Cerebellar nuclear complex (tissue), 1 donor: ENCODE measurements at places on chromosomes 11 and 22.
A peak's percentile ranks its signal among the peaks of the same experiment; 100 is the strongest.

GRCh38 chr22:31912407-31912743, 32.0 kb upstream of the YWHAH start:
- no peak for DNase-seq

- no peak for DNase-seq
Measured at GRCh38 chr11:78217650-78218541, 29.2 kb downstream of the USP35 start.

DNA sequence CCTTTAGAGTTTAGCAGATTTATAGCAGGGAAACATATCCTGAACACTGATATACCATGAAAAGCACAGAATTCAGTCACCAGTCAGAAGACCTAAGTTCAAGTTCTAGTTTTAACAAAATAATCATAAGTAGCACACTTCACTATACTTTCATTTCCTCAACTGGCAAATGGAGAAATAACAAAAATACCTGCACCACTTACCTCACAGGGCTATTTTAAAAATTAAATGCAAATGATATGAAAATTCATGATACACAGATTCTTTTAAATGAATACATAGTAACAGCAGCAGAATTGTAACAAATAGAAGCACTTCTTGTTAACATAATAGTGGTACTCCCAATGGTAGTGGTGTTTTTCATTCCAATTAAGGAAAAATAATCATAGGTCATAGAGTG, 139.0 kb downstream of the FCHSD2 start:
- DNase-seq: no peak

DNA sequence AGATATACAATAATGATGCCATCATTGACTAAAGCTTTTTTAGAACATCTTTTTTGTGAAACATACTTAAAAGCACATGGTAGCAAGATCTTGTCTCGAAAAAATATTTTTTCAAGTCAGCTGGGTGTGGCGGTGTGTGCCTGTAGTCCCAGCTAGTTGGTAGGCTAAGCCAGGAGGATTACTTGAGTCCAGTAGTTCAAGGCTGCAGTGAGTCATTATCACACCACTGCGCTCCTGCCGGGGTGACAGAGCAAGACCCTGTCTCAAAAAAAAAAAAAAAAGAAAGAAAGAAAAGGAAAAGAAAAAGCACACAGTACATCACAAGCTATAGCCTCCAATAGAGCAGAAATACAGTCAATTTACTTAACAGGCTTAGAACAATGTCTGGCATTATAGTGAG, 37.0 kb downstream of the ENTHD1 start:
- no peak for DNase-seq

- peak; percentile 38 for DNase-seq
Measured at GRCh38 chr11:33829430-33830141, 55.3 kb upstream of the FBXO3 start.

DNA sequence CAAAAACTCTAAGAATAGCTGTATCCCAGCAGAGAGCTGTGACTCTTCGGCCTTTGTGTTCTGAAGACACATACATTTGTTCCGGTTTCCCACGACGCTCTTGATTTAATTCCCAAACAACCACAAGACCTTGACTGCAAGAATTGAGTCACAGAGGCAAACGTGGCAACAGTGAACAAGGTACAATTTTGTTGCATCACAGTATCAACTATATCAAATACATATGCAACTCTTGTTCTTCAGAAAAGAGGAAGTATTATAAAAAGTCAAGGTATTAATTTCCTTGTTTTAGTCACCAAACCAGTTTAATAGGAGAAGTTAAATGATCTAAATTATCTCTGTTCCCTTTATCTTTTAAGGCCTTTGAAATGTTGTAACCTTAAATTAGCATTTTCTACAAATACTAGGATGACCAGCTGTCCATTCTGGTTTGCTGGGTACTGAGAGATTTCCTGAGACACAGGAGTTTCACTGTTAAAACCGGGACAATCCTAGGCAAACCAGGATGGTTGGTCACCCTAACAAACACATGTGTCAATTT, 11.1 kb downstream of the HPS5 start:
- DNase-seq: no peak

GRCh38 chr11:74620531-74620930, 28.1 kb downstream of the POLD3 start:
- no peak for DNase-seq

DNA sequence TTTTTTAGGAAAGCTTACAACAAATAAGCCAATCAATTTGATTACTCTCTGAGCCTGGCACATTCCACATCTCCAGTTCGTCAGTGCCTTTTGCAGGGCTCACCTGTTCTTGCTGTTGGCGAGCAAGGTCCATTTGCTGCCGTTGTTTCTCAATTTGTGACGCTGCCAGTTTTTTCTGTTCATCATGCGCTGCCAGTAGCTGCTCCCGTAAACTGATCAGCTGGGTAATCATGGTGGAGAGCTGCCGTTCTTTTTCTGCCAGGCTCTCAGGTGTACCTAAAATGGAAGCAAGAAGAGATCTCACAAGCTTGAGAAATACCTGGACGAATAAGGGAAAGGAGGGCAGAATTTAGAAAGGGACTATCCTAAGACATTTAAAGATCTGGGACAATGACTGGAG, 169.7 kb downstream of the SOX6 start:
- no peak for DNase-seq

DNA sequence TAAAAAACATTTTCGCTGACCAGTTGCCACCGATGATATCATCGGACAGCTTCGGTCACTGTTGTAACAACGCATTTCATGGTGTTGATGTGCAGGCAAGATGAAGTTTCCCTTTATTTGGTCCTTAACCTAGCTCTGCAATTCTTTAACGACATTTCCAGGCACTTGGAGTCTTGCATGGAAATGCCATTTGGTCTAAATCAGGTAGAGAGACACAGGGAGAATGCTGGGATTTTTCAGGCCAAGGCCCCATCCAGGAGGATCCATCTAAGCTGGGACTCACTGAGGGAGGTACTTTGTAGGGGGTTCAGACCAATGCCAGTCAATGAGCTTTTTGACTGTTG, 121.5 kb upstream of the RCN1 start:
- DNase-seq: no peak

- DNase-seq: no peak
Measured at GRCh38 chr11:122697636-122698167, 42.2 kb downstream of the UBASH3B start.

- DNase-seq: no peak
Measured at GRCh38 chr11:134438542-134439537, 26.8 kb upstream of the B3GAT1 start.

DNA sequence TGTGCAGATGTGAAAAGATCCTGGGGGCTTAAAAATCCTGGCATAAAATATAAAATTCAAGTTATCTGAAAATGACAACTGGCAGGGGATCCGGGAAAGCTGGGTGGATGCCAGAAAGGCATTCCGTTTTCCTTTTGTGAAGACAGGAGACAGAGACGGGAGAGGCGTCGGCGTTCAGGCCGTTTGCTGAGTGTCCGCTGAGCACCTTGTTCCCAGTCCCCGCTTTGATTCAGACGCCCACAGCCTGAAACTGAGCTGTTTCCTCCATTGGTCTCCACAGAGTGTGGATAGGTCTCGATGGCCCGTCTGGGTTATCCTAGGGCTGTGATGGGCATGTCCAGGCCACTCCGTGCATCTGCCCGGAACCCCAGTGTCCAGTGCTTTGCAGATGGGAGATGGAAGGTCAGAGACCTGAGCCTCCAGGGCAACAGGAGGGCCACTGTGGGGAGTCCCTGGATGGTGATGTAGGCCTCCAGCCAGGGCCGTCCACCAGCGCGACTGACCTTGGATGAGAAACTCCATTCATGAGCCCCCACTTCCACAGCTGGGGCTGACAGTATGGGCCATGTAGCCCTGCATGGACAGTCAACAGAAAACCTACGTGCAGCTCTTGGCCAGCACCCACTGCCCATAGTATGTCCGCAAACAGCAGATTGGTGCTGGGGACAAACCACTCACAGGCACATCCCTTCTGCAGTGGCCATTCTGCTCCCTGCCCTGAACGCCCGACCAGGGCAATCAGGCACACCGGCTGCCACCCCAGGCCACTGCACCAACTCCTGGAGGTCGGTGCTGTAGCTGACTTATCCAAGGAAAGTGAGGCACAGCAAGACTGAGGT, 11.6 kb downstream of the MRGPRF start:
- DNase-seq: no peak

DNA sequence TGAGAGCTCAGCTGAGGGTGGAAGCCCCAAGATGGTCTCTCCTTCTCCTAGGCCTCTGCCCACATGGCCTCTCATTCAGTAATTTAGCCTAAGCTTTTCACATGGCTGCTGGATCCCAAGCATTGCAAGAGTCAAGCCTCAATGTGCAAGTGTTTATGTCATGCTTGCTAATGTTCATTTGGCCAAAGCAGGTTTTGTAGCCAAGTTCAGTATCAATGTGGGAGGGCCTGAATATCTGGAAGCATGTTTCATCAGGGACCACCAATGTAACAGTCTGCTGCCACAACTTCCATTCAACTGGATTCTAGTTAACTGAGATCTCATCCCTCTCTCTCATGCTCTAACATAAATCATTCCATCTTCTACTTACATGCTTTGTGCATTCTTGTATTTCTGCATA, 8.5 kb upstream of the SYTL2 start:
- no peak for DNase-seq

DNA sequence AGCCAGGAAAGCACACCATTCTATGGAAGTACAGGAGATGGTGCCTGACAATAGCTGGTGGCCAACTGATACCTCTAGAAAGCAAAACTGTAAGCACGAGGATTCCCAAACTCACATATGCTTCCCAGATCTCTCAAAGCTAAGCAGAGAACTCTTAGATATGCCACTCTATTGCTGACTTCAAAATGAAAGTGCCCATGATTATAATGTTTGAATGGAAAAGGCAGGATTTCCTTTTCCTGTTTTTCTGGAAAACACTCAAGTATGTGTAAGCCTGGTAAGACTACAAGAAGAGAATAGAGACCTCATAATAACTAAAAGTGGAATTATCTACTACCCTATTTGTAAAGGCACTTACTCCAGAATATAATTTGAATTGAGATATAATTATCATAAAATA, 2.6 kb upstream of the CARD18 start:
- DNase-seq: no peak

GRCh38 chr11:8758619-8759169, 76.1 kb downstream of the RPL27A start:
- no peak for DNase-seq

- DNase-seq: no peak
Measured at GRCh38 chr11:47768101-47768612, 1.0 kb upstream of the FNBP4 start.

- no peak for DNase-seq
Measured at GRCh38 chr11:122354025-122354697, 238.1 kb upstream of the BLID start.
